ENCODE measurements at places on chromosomes 3 and 15. TPM values are rescaled to one million over a fixed set of nuclear protein-coding genes. Genes with fewer than 3 reads are reported as not detected.

GRCh38 chr15:50676799-50677483 is 9.7 kb downstream of the TRPM7 start:
- no peak for DNase-seq

DNA sequence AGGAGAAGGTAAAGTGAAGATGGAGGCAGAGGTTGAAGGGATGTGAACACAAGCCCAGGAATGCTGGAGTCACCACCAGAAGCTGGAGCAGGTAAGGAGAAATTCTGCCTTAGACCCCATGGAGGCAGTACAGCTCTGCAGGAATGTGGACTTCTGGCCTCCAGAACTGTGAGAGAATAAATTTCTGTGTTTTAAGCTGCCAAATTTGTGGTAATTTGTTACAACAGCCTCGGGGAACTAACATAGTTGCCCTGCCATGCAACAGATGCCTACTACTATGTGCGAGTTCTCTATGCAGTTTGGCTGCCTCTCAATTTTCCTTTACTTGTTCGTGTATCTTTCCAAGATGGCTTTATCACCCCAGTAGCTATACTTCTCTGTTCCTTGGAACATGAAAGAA is 394.1 kb downstream of the TUSC7 start:
- DNase-seq: no peak

DNA sequence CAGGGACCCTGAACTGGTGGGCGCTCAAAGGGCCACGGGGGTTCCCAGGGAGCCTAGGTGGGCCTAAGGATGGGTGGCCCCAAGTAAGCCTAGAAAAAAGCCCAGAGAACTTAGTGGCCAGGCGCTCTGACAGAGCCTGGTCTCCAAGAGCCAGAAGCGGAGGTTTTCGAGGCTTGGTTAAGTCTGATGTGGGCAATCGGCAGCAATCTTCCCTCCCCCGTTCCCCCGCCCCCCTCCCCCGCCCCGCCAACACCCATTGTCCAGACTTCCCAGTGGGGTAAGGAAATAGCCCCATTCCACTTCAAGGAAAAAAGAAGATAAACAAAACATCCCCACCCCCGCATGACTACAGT is 6.7 kb downstream of the EOMES start:
- no peak for DNase-seq

DNA sequence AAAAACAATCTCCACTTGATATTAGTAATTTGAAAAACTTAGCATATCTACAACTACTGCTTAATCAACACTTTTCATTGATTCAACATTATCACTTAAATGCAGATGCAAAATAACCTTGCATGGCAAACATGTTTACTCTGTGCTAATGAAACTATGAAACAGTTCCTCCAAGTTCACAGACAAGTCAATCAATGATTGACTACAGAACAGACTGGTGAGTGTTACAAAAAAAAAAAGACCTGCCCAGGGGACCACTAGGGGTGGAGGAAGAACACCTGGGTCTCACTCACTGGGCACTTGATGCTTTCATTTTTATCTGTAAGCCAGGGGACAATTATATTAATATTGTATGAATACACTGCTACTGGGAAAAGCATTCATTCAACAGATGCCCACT is 4.3 kb upstream of the NR2C2 start:
- DNase-seq: no peak

DNA sequence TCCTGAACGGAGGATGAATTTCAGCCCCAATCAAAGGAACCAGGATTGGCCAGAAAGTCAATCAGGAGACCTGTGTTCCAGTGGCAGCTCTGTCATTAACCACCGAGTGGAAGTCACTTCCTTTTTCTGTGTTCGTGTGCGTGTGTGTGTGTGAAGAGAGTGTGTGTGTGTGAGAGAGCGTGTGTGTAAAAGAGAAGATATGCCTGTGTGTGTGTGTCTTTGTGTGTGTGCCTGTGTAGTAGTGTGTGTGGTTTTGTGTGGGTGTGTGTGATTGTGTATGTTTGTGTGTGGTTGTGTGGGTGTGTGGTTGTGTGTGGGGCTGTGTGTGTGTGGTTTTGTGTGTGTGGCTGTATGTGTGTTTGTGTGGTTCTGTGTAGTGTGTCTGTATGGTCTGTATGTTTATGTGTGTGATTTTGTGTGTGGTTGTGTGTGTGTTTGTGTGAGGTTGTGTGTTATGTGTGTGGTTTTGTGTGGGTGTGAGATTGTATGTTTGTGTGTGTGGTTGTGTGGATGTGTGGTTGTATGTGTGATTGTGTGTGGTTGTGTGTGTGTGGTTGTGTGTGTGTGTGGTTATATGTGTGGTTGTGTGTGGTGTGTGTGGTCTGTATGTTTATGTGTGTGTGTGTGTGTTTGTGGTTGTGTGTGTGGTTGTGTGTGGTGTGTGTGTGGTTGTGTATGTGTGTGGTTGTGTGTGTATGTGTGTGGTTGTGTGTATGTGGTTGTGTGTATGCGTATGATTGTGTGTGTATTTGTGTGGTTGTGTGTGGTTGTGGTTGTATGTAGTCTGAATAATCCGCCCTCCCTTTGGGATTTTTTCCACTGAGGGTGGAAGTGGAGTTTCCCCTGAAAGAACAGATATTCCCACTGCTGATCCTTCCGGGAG is 314.4 kb downstream of the SHQ1 start:
- DNase-seq: no peak

GRCh38 chr3:176526225-176526624 is 671.1 kb downstream of the TBL1XR1 start:
- no peak for DNase-seq

GRCh38 chr15:50880651-50881114 is 27.8 kb upstream of the AP4E1 start:
- no peak for DNase-seq

- no peak for DNase-seq
Observed at GRCh38 chr3:56064684-56065083, 403.6 kb downstream of the ERC2 start.

- DNase-seq: no peak
Observed at GRCh38 chr15:36807134-36807764, 227.8 kb downstream of the CDIN1 start.

- no peak for DNase-seq
Observed at GRCh38 chr3:69182588-69183316, 60.4 kb upstream of the LMOD3 start.

DNA sequence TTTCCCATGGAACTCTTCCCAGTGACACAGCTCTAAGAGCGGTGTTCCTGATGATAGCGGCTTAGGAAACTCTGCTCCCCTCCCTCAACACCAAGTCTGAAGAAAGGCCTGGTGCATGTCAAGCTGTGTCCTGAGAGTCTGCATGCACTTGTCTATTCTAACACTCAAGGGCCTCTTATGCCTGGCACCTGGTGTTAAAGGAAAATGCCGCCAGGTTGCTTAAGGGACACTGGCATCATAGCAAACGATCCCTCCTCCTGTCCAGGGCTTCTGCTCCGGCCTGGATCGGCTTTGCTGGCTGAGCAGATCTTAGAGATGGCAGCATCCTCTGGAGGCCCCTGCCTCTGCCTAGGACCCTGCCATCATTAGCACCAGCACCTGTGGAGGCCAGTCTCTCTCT is 121.7 kb downstream of the MEGF11 start:
- no peak for DNase-seq

DNA sequence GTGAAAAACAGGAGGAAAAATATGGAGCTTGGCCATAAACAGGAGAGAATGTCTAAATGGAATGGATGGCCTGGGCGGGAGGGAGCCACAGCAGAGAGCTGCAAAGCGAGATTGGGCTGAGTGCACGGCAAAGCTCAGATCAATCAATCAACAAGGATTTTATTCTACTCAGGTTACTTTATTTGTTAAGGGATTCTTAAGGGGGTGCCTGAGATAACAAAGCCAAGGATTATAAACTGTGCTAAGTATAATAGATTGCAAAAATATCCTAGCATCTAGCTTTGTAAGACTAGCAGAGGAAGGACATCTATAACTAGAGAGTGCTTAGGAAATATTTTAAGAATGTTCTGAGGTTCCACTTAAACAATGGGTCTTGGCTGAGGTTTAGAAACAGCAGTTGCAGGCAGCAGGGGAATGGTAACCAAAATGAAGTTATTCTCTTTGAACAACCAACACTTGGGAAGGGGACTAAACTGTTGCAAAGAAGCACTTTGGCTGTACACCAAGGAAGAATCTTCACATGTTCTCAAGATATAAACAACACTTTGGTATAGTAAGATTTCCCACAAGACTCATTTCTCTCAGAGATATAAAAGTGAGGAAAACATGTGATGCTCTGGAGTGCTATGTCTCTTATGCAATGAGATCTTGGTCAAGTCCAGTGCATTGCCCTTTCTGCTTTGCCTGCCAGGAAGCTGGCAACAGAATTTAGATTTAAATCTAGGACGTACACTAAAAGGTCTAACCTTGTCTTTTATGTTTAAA is 35.5 kb downstream of the TMEM212 start:
- peak; percentile 76 for DNase-seq

- DNase-seq: no peak
Observed at GRCh38 chr15:64791401-64791800, 16.0 kb upstream of the RBPMS2 start.

SYNPR gene
- 0.20 TPM for total RNA-seq

ACKR2 gene
- 1.6 TPM for total RNA-seq
